ENCODE measurements at places on chromosomes 11 and 22. TPM values are rescaled to one million over a fixed set of nuclear protein-coding genes. Genes with fewer than 3 reads are reported as not detected.

The CALCB gene
- 0.16 TPM for total RNA-seq

GRCh38 chr11:61338783-61339489 lies 5.9 kb downstream of the TKFC start:
- no peak for DNase-seq

The OR8A1 gene
- total RNA-seq: not detected

DNA sequence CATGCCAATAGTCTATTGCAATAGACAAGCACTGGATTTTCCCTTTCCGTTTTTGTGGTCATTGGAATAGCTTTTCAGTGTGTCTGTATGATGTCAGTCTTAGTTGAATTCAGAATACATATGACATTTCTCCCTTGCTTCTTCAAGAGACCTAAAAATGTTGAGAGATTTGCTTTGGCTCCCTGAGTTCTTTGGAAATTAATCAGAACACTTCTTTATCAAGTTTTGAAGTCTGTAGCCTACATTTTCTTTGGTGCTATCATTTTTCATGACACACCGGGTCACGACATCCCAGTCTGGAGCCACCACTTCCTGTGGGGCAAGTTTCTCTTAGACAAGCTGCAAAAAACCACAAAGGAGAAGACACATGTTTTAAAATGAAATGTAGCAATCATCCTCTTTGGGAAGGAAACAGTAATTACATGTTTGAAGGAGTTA lies 847.1 kb downstream of the OPCML start:
- DNase-seq: no peak

GRCh38 chr22:44019846-44020245 lies 4.3 kb upstream of the PARVB start:
- DNase-seq: no peak

The BACE1 gene
- total RNA-seq: 11.1 TPM

The NDUFS3 gene
- total RNA-seq: 228 TPM

- DNase-seq: no peak
Measured at GRCh38 chr11:29612423-29612822, 404.4 kb downstream of the KCNA4 start.

GRCh38 chr11:70129051-70129592 lies 51.0 kb downstream of the ANO1 start:
- no peak for DNase-seq

The MMP27 gene
- total RNA-seq: 0.16 TPM

DNA sequence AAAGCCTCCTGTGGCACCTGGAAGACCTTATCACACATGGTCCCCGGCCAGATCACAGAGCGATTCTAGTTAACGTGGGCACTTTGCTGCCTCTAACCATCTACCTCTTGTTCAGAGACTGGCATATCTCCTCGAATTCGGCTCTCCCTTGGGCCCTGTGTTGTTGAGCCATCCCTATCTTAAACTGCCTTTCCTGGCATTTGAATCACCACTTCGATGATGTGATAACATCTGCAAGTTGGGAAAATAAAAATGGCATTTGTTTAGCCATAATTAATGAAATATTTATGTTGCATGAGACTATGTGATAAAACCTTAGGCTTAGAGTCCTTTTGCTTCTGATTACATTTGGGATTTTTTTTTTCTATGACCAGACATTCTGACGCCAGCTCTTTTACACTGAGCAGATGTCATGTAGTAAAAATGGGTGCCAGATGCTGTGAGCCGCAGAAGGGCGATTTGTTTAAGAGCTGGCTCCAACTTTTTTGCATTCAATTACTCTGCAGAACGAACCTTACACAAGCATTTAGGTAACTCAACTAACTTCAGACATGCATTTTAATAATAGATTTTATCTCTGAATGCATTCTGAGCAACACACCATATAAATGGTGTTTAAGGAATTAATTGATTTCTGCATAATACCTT lies 58.5 kb upstream of the PARVA start:
- DNase-seq: no peak

- DNase-seq: peak; percentile 15
Measured at GRCh38 chr11:6609502-6610015, 2.5 kb downstream of the TAF10 start.

The SLC43A3 gene
- total RNA-seq: 10.6 TPM

DNA sequence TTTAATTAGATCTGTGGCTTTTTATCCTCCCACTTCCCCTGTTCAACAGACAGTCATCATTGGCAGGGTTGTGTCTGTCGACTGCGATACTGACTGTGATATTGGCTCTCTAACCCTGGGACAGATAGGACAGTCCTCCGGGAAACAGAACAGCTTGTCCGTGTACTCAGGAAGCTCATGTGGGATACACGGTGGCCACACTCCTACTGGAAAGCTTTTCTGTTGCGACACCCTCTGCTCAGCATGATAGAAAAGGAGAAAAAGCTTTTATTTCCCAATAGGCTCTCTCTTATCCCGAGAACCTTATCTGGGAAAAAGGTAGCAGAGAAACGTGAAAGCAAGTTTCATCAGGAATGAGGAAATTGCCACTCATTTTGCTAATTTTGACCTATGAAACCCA lies 60.4 kb upstream of the HSPA8 start:
- DNase-seq: no peak

GRCh38 chr11:26951809-26952515 lies 42.0 kb upstream of the FIBIN start:
- DNase-seq: no peak

GRCh38 chr22:27840436-27840835 lies 38.9 kb upstream of the MN1 start:
- no peak for DNase-seq

DNA sequence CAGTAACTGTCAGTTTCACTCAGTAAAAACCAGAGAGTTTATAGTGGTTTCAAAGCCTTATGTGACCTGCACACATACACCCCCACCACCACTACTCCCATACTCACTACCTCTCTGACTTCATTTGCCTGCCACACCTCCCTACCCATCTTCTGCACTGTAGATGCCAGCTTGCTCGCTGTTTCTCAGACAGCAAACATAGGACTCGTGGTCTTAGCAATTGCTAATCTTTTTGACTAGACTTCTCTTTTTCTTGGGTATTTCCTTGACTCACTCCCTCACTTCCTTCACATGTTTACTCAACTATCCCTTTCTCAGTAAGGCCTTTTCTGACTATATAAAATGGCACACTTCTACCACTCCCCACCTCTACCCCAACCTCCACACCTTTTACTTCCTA lies 27.8 kb downstream of the CEP295 start:
- DNase-seq: no peak

DNA sequence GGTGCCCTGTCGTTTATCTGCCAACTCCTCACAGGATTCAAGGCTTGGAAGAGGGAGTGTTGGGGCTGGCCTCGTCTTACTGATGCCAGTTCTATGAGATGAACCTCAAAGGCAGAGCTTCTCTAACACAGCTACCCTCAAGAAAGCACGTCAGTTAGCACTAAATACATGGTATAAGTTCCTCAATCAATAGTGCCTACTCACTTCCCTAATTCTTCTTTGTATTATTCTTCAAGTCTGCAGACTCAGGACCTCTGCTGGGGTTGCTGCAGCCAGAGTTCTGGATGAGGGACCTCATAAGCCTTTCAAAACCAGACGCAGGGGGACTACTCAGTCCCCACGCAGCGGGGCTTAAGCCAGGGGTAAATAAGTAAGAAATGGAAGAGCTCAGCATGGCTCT lies 118.3 kb downstream of the VPREB1 start:
- no peak for DNase-seq

GRCh38 chr11:110986016-110986415 lies 259.5 kb upstream of the POU2AF2 start:
- no peak for DNase-seq

The FIBIN gene
- 0.25 TPM for total RNA-seq

The SLC22A12 gene
- not detected for total RNA-seq

DNA sequence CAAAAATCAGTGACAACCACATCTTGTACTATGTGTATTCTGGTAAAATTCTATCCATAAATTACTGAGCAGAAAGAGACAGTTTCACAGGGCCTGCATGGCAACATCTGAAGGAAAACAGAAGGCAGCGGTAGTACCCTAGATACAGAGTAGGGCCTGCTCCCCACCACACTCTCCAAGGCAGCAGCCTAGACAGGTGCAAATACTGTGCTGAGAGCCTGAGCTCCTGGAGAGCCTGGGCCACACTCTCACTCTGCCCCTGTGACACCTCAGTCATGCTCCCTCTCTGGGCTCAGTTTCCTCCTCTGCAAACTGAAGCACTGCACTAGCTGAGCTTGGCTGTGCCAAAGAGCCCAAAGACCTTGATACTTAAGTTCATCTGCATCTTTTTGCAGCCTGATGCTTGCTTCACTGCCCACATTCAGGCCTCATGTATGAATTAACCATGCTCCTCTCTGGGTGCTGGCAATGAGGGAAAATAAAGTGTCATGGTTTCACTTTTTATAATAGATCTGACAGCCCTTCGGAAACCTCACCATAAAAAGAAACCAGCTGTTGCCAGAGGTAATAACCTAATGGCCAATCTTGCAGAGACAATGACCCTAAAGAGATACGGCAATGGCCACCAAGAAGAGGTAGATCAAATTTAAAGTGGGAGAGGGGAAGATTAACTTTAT lies 104.7 kb downstream of the PLEKHA7 start:
- DNase-seq: no peak

- DNase-seq: no peak
Measured at GRCh38 chr11:134636071-134636470, 224.0 kb upstream of the B3GAT1 start.

The TYMP gene
- total RNA-seq: 28.0 TPM

- no peak for DNase-seq
Measured at GRCh38 chr11:64070314-64070681, 34.6 kb downstream of the FLRT1 start.

DNA sequence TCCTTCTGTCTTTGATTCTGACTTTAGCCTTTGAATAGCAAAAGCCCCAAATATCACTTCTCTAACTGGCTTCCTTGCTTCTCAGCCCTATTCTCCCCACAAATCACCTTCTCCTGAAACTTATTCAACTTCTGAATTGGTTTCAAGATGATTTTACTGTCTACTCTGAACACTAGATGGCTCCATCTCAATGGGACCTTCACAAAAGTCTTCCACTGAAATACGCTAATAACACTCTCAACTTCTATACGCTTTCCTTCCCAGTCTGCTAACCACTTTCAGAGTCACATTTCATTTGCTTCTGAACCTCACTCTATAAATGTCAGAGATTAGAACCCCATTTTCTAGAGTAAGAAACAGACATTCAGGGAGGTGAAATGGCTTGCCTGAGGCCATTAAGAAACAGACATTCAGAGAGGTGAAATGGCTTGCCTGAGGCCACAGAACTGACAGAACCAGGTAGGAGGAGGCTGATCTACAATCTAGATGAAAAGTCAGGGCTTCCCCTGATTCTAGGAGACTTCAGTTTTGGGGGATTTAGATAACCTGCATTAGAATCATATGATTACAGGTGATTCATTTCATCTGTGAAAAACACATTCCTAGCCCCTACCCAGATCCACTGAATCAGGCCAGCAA lies 20.6 kb downstream of the MORC2 start:
- no peak for DNase-seq

GRCh38 chr11:73975479-73975757 lies 7.2 kb downstream of the UCP2 start:
- no peak for DNase-seq

GRCh38 chr22:30238661-30239487 lies 7.7 kb downstream of the LIF start:
- DNase-seq: peak; percentile 58

The LRP4 gene
- 62.6 TPM for total RNA-seq

- no peak for DNase-seq
Measured at GRCh38 chr11:118998388-118998717, 415 bp downstream of the CENATAC start.

GRCh38 chr22:37228106-37229011 lies 15.7 kb downstream of the RAC2 start:
- DNase-seq: no peak

- peak; percentile 27 for DNase-seq
Measured at GRCh38 chr22:28600546-28601143, 79.0 kb downstream of the TTC28 start.

The GAB4 gene
- total RNA-seq: not detected

DNA sequence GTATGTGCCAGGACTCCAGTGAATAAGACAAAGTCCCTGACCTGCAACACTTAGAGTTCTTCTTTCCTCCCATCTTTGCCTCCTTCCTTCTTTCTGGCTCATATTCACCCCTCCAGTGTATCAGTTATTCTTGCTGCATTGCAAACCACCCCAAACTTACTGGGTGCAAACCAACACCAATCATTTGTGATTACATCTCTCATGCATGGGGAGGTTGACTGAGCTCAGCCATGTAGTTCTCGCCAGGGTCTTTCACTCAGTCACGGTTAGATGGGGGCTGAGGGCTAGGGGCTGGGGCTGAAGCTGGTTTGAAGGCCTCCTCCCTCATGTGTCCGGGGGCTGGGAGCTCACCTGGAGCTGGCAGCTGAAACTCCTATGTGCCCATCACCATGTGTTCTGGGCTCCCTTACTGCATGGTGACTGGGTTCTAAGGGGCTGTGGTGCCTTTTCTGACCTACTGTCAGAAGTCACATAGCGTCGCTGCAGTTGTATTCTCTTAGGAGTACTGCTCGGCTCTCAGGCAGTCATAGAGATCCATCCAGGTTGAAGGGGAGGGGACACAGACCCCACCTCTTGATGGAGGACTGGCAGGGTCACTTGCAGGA lies 35.0 kb upstream of the CACNG2 start:
- DNase-seq: no peak

The SLC22A25 gene
- total RNA-seq: not detected

DNA sequence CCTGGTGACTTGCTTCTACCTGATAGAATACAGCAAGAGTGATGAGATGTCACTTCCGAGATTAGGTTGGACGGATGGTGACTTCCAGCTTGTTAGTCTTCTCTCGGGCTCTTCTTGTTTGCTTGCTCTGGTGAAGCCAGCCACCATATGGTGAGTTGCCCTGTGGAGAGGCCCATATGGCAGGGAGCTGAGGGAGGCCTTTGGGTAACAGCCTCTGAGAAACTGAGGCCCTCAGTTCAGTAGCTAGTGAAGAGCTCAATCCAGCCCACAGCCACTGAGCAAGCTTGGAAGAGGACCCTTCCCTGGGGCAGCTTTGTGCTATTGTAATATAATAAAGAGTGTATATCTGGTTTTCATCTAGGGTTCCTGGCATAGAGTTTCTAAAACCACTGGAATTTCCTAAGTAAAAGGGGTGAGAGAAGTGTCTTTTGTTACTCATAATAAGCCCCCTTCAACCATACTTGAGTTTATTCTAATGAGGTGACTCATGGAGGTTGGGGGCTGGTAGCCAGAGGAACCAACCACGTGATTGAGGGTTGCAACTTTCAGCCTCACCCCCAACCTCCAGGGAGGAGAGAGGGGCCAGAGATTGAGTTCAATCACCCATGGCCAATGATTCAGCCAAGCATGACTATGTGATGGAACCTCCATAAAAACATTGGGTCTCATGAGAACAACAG lies 8.0 kb upstream of the TPCN2 start:
- DNase-seq: no peak

GRCh38 chr11:113677685-113678084 lies 28.4 kb downstream of the TMPRSS5 start:
- no peak for DNase-seq
